ENCODE measurements at places on chromosomes 12 and 14.

- DNase-seq = peak; percentile 84
Observed at GRCh38 chr14:104224506-104225277, 86.3 kb downstream of the KIF26A start.

GRCh38 chr12:72095025-72095424 is 156.4 kb downstream of the TPH2 start:
- DNase-seq = no peak

DNA sequence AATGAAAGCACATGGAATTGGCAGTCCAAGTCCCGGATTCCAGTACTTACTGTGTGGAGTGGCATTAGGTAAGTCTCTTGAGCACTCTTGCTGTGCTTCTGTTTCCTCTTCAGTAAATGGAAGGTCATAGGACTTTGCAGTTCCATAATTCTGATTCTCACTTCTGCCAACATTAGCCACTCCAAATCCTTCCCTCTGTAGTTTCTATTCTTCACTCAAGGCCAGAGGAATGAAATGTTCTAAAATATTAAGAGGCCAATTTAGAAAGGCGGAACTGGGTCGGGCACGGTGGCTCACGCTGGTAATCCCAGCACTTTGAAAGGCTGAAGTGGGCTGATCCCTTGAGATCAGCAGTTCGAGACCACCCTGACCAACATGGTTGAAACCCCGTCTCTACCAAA is 19.8 kb upstream of the SLC5A8 start:
- DNase-seq = no peak

- no peak for DNase-seq
Observed at GRCh38 chr14:85597701-85598100, 67.8 kb downstream of the FLRT2 start.

- no peak for DNase-seq
Observed at GRCh38 chr14:71956920-71957563, 24.8 kb downstream of the RGS6 start.

DNA sequence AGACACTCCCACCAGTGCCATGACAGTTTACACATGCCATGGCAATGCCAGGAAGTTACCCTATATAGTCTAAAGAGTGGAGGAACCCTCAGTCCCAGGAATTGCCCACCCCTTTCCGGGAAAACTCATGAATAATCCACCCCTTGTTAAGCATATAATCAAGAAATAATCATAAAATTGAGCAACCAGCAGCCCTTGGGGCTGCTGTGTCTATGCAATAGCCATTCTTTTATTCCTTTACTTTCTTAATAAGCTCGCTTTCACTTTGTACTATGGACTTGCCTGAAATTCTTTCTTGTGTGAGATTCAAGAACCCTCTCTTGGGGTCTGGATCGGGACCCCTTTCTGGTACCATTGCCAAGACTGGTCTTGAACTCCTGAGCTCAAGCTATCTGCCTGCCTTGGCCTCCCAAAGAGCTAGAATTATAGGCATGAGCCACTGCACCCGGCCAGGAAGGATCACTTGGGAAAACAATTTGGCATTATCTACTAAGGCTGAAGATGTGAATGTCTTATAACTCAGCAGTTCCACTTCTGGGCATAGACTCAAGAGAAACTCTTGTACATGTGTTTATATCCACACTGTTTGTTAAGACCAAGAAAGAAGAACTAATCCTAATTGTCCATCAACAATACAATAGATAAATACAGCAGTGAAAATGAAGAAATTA is 35.9 kb upstream of the CEP83 start:
- no peak for DNase-seq

- DNase-seq = no peak
Observed at GRCh38 chr12:85587158-85587557, 249.1 kb downstream of the RASSF9 start.

- no peak for DNase-seq
Observed at GRCh38 chr12:46046436-46046835, 56.1 kb upstream of the SCAF11 start.

- DNase-seq = no peak
Observed at GRCh38 chr12:123152833-123153232, 1.9 kb upstream of the PITPNM2 start.
